ENCODE measurements at places on chromosomes 1 and 21.

DNA sequence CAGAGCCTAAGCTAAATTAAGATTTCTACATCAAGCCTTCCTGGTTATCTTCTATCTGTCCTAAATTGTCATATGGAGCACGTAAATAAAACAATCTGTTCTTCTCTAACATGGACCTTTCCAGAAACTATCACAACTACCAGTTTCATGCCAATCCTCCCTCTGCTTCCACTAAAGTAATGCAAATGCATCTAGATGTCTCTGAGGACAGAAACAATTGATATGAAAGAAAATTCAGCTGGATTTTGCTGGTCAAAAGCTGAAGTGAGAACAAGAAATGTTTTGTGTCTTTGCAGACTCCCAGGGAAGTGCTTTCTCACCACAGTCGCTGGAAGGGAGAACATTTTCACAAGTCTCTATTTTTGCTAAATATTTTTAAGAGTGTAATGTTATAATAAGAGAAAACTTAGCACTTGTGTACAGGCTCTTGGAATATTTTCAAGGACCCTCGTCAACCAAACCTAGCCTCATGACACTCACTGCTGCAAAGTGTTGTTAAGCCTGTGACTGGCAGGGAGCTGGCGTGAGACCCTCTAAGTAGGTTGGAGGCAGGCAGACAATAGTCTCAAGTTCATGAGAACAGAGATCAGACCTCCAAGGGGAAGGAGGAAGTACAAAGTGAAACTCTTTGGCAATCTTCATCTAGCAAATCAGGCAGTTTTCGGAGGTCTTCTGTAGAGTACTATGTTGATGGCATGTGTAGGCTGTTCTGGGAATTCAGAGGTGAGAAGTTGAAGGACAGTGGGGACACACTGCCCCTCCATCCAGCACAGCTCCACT, 38.8 kb downstream of the DNASE2B start:
- no peak for DNase-seq

DNA sequence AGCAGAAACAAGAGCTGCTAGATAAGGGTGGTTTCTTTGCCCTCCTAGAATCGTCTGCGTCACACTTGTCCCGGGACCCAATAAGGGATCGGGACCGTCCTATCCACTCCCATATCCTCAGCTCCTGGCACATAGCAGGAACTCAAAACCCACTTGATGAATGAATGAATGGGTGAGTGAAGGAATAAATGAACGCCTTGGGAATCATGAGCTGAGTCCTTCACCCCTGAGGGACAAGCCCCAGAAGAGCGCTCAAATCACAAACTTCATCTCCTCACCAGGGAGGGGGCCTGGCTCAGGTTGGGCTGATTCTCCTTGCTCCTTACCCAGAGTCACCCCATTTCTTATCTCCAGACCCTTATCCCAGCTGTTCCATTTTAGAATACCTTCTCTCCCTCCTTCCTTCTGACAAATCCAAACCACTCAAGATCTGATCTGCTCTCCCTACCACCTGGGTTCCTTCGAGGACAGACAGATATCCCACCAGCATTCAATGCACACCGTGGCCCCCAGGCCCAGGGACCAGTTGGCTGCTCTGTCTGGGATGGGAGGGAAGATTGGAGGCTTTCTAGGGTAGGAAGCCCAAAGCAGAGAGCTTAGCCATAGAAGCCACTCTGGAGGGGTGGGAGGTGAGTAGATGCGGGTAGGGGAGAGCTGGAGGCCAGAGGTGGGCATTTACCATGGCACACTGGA, 643 bp upstream of the MOB3C start:
- DNase-seq, result no peak

DNA sequence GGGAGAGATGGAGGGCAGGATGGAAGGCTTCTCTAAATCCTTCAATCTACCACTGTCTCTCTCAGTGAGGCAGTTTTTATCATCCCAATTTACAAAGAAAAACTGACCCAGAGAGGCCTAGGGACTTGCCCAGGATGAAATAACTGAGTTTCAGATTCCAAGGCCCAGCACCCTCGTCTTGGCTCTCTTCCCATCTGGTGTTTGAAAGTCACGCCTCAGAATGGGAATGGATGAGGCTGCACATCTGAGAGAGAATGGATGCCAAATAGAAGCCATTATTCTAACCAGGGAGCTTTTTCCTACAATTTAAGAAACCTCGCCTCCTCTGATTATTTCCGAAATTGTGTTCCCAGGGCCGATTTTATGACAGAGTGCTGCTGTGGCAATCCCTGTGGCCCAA, 10.6 kb upstream of the KCNN3 start:
- DNase-seq, result no peak

- no peak for DNase-seq
Measured at GRCh38 chr1:45510972-45511527, 10.6 kb downstream of the PRDX1 start.

- DNase-seq, result no peak
Measured at GRCh38 chr1:4653796-4654725, at the start of gene AJAP1. Gene AJAP1 (plus strand): TSS chr1:4654609. CDS start chr1:4655426, 817 bp downstream.

GRCh38 chr1:224867715-224868114, 61.8 kb upstream of the DNAH14 start:
- no peak for DNase-seq

- DNase-seq, result no peak
Measured at GRCh38 chr1:207032528-207033017, at the start of gene C1orf116. Gene C1orf116 (minus strand): TSS chr1:207032756. CDS start chr1:207027598, 5,158 bp downstream.

GRCh38 chr1:67194209-67194863, 28.1 kb downstream of the IL23R start:
- DNase-seq, result no peak

GRCh38 chr1:22362626-22363402, 88.8 kb upstream of the ZBTB40 start:
- no peak for DNase-seq

DNA sequence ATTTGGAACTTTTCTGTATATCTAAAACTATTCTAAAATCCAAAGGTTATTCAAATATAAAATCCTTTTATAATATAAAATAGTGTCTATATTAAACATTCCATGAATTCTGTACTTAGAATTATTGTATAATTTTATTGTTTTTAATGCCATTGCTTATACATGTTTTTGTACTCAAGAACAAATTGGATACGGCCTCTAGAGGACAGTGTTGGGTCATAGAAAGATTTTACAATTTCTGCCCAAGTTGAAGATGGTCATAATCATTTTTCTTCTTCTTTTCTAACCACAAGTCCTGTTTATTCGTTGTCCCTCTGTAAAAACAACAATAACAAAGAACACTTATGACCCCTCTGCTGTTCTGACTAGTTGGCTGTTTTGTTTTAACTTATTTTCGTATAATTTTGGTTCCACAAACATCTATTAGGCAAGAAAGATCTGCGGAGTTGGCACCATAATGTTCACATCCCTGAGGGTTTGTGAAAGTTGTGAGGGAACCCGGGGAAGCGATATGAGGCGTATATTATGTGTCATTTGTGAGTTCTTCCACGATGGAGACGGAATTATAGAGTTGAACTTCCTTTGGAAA, 75.7 kb upstream of the KIF26B start:
- DNase-seq, result no peak

GRCh38 chr21:45455674-45456583, 51.0 kb downstream of the COL18A1 start:
- DNase-seq, result no peak

GRCh38 chr1:220300442-220301121, 28.3 kb upstream of the RAB3GAP2 start:
- no peak for DNase-seq

- DNase-seq, result no peak
Measured at GRCh38 chr1:20699558-20699957, 18.2 kb downstream of the KIF17 start.

DNA sequence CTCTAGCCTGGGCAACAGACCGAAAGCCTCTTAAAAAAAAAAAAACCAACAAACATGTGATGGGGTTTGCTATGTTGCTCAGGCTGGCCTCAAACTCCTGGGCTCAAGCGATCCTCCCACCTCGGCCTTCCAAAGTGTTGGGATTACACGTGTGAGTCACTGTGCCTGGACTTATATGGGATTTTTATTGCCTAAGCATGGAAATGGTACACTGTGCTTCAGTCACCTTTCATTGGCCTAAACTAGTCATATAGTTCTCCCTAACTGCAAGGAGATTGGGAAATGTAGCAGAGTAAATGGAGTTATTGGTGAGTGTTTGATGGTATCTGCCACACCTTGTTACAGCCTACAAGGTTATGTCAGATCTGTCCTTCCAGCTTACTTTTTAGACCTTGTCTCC, 17.2 kb upstream of the MEF2D start:
- no peak for DNase-seq

- no peak for DNase-seq
Measured at GRCh38 chr1:81799939-81800694, 617 bp upstream of the ADGRL2 start.

- no peak for DNase-seq
Measured at GRCh38 chr1:248375446-248375845, at the start of gene OR2T6. Gene OR2T6 (plus strand): TSS chr1:248375746. CDS start chr1:248387609, 11,863 bp downstream.

DNA sequence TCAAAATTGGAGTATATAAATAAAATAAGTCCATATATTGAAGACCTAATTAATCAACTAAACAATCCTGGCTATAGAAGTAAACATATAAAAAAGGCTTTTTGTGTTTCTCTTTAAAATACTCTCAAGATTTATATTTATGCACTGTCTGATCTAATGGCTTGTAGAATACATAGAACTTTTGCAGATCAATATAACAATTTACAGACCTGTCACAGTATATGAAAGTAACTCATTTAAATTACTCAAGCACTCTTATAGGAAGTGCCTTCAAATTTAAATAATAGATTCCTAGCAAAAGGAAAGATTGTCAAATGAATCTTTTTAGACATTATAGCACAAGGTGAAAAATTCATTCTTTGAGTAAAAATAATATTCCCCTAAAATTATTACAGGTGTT, 615.8 kb upstream of the RGS18 start:
- no peak for DNase-seq

DNA sequence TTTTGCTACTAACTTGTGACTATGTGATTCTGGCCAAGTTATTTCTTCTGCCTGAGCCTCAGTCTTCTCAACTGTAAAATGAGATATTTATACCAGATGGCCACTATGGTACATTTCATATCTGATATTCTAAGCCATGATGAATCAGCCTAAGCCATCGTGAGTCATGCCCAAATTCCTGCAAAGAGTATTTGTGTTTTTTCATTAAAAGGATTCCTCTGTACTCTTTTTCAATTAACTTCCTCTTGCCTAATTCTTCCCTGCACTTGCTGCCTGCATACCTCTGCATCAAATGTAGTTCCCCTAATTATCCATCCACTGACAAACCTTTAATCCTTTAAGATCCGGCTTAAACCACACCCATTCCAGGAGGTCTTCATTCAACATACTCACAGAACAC, 575.1 kb upstream of the BEND5 start:
- DNase-seq, result no peak

DNA sequence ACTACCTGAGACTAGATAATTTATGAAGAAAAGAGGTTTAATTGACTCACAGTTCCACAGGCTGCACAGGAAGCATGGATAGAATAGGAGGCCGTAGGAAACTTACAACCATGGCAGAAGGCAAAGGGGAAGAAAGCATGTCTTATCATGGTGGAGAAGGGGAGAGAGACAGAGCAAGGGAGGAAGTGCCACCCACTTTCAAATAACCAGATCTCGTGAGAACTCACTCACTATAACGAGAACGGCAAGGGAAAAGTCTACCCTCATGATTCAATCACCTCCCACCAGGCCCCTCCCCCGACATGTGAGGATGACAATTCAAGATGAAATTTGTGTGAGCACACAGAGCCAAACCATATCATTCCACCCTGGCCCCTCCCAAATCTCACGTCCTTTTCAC, 4.7 kb upstream of the C21orf91 start:
- DNase-seq, result no peak

DNA sequence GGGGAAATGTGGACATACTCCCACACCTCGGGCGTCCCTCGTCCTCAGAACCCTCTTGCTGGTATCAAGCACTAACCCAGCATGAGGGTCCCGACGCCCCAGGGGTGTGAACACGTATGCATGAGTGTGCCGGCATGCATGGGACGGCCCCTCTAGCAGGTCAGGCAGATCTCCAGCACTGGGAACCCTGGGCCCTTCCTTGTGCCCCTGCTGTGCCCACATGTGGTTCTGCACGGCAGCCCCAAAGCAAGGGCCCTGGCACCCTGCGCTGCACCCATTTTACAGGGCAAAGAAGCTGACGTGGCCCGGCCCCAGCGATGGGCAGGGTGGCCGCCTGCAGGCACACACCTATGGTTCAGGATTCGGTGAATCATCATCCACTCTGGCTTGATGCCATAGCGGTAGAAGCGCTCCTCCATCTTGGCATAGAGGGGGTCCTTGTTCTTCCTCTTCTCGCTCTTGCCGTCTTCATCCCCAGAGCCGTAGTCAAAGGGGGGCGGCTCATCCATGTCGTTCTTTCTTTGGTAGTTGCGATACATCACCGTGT, 34.2 kb downstream of the CHD5 start:
- DNase-seq, result no peak

DNA sequence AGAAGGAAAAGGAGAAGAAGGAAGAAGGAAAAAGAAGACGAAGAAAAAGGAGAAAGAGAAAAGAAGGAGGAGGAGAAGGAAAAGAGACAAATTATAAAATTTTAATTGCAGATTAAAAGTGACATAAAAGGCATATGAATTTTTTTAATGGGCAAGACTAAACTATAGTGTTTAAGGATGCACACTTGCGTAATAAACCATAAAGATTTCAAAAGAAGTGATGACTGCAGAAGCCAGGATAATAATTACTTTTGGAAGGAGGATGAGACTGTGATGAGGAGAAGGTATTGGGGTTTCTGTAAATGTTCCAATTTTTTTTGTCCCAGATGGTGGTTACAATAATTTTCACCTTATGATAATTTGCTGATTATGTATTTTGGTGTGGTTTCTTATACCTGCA, 243.1 kb upstream of the PKN2 start:
- no peak for DNase-seq

DNA sequence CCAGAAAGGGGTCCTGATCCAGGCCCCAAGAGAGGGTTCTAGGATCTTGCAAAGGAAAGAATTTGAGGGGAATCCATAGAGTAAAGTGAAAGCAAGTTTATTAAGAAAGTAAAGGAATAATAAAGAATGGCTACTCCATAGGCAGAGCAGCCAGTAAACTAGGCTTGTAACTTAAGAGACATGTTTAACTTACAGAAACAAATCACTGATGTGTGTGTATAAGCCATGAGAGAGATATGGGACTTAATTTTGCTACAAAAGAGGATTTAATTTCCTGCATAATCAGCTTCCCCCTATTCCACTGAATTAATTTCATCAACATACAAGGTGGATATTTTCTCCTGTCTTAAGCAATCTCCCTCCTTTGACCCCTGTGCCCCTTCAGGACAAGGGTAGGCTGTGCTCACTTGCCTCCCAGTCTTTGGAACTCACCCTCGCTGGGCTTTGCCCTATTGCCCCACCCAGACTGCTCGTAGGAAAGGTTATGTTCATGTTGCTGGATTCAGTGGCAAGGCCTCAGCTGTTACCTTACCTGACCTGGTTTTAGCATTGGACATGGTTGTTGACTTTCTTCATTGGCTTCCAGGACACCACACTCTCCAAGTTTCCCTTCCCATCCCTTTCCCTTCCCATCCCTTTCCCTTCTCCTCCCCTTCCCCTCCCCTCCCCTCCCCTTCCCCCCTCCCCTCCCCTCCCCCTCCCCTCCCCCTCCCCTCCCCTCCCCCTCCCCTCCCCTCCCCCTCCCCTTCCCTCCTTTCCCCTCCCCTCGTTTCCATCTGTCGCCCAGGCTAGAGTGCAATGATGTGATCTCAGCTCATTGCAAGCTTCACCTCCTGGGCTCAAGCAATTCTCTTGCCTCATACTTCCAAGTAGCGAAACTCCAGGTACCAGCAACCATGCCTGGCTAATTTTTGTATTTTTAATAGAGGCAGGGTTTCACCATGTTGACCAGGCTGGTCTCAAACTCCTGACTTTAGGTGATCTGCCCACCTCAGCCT, 44.6 kb downstream of the TBCE start:
- DNase-seq, result no peak

- no peak for DNase-seq
Measured at GRCh38 chr1:87220993-87221392, 107.7 kb upstream of the LMO4 start.

- no peak for DNase-seq
Measured at GRCh38 chr1:109252893-109253802, 3.8 kb downstream of the CELSR2 start.

Measured in stimulated activated CD8-positive, alpha-beta memory T cell treated with anti-CD3 and anti-CD28 coated beads, Interleukin-2, amount 100 ng/mL, for 1 hour (primary cell).